ENCODE measurements at places on chromosomes 1 and 21. TPM values are rescaled to one million over a fixed set of nuclear protein-coding genes. Genes with fewer than 3 reads are reported as not detected.

DNA sequence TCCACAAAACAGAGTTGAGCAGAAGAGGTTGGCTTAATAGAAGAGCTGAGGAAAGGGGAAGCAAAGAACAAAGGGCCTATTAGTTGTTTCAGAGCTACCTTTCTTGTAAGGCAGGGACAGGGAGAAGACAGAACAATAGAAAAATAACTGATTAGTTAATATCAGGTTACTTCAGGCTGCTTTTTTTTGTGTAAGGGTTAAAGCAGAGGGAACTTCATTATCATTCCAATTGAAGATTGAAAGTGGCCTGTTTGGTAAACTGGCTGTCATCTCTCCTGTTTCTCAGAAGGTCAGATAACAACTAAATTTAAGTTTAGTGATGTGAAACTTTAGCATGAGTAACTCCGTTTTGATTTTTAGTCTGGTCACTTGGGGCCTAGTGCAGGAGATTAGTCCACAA lies 22.3 kb downstream of the CDC42 start:
- DNase-seq: no peak

DNA sequence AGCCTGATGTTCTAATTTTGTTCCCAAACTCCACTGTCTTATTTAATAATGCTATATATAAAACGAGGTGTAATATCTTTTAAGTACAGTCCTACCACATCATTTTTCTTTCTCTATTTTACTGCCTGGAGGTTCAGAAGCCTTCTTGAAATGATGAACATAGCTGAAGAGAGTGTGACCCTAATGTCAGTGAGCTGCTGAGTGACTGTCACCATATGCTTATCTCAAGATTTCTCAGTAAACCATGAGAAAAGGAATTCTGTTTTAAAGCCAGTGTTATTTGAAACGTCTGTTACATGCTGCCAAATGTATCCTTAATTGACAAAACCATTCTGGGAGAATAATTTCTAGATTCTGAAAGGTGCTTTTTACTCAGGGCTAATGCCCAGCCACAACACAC lies 503.5 kb upstream of the TMPRSS15 start:
- no peak for DNase-seq

DNA sequence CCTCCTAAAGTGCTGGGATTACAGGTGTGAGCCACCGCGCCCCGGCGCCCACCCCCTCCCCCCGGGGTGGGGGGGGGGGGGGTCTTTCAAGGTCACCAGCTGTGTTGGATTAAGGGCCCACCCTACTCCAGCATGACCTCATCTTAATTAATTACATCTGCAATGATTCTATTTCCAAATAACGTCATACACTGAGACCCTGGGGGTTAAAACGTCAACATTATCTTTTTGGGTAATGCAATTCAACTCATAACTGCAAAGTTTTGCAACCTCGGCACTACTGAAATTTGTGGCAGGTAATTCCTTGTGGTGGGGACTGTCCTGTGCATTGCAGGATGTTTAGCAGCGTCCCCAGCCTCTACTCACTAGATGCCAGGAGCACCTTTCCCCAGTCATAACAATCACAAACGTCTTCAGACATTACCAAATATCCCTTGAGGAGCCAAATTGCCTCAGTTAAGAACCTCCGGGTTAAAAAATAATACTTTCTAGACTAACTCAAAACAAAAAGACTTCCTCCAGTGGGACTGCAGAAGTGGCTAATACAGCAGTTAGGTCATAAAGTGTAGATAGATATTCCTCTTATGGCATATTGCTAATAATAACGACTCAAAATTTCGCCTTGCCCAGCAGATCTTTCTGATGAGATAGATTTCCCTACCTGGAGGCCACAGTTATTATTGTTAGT lies 233.0 kb upstream of the KAZN start:
- DNase-seq: no peak

Gene C4BPA
- total RNA-seq: not detected

DNA sequence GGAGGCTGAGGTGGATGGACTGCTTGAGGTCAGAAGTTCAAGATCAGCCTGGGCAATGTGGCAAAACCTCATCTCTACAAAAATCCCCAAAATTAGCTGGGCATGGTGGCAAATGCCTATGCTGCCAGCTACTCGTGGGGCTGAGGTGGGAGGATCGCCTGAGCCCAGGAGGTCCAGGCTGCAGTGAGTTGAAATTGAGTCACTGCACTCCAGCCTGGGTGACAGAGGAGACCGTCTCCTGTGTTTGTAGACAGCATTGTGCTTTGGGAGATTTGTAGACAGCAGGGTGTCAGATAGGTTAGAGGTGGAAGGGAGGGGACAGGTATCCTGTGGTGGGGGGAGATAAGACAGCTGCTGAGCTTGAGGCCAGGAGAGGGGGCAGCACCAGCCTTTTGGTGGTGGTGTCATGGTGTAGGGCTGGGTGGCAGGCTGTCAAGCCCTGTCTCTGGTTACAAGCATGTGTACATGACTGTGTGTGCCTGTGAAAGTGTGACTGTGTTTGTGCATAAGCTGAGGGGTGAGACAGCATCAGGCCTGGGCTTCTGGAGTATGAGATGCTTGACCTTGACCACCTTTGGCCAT lies 15.2 kb downstream of the PPFIA4 start:
- no peak for DNase-seq

Gene SLC30A10
- total RNA-seq: 0.33 TPM

Gene PRAMEF1
- not detected for total RNA-seq

DNA sequence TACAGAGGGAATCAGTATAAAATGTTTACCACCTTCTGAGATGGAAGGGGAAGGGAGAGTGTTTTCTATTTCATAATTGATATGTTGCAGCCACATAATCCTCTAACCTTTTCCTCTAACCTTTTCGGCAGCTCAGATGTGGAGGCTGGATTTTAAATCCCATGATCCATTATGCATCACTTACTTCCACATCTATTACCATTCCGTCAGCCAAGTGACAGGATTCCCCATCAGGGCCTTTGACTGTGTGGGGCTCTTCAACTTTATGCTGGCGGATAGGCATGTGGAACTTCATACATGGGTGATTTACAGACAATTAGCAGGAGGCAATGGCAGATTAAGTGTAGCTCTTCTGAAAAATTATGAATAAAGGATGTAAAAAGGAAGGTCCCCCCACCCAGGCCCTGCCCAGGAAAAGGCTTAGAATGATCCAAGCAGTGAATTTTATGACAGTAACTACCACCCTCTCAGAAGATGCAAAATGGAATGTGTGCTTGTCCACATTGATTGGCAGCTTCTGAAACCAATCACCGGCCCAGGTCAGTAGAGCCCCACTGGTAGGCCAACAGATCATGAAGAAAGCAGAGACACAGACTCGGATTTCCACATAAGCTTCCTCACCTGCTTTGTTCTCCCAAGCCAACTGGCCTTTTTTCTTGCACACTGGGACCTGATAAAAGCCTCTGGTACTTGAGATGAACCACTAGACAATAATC lies 147.0 kb downstream of the ST6GALNAC5 start:
- no peak for DNase-seq

GRCh38 chr1:1858382-1859086 lies 32.4 kb downstream of the GNB1 start:
- DNase-seq: peak; percentile 48

Gene LYST
- 68.4 TPM for total RNA-seq

- DNase-seq: no peak
Observed at GRCh38 chr1:179142889-179143299, 61.0 kb downstream of the TOR3A start.

Gene VWA5B1
- not detected for total RNA-seq

Gene LENEP
- not detected for total RNA-seq

DNA sequence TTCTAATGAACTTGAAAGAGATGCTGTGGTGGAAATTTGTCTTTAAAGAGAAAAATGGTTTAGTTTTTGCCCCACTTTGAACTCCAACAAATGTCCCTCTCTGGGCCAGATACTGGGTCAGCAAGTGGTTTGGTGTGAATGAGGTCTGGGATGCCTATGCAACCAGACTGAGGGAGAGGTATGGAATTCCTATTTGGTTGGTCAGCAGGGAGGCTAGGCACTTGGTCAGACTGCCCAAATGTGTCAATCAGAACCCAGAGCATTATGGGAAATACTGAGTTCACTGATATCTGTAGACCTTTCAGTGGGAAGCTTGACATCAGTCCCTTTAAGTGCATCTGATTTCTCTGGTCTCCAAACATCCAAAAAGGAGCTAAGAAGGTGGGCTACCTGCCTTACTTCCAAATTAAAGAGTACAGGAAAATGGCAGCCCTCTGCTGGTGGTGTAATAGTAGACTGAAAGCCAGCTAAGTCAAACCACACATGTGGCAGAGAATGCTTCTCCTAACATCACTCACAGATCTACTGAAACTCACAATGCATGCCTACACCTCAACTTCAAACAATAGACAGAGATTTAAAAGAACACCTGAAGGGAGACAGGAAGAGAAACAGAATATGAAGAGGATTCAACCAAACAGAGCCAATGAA lies 510.1 kb downstream of the PLA2G4A start:
- no peak for DNase-seq

Gene HUNK
- total RNA-seq: 0.46 TPM

Gene TFB2M
- 21.9 TPM for total RNA-seq
